Small intestine (tissue), 16 donors: ENCODE measurements at places on chromosomes 6 and 20. TPM values are rescaled to one million over a fixed set of nuclear protein-coding genes. Genes with fewer than 3 reads are reported as not detected.

DNA sequence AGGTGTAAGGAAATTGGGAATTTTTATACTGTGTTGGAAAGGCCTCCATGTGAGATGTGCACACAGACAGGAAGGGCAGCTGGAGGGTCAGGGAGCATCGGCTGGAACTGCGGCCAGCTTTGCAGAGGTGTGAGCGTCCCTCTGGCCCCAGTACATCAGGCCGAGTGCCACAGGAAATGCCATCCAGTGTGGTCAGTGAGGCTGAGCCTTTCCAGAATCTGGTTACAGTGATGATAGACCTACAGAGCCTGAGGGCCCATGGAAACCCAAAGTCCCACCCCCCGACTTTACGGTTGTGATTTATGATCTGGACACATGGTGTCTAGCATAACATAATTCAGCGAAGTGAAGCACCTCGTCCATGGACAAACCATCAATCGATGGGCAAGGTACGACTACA, 137.3 kb upstream of the PDE10A start:
- no peak for DNase-seq
- no peaks in the 10 kb centered on the region for H3K36me3 ChIP-seq
- no peak overlapping the region for H3K4me3 ChIP-seq
- no peaks in the 10 kb centered on the region for H3K27me3 ChIP-seq
- no peak overlapping the region for H3K27ac ChIP-seq

DNA sequence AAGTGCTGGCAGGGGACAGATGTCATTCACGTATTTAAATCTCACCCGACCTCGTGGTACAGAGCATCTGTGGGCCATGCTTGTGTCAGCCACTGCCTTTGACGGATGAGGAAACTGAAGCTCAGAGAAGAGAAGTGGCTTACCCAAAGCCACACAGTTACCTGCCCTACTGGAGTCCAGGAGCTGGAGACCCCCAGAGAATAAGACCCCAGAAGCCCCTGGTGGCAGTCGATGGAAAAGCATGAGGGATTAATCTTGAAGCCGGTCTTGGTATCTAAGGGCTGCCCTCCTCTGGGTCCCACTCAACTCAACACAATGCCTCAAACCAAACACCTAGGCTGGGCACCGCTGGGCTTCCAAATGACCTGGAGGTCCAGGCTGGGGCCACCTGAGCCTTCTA, 83.1 kb downstream of the GRM4 start:
- H3K36me3 ChIP-seq, result no peaks in the 10 kb centered on the region
- H3K4me3 ChIP-seq, result no peak overlapping the region
- H3K4me1 ChIP-seq, result no peaks in the 10 kb centered on the region
- H3K27me3 ChIP-seq, result no peaks in the 10 kb centered on the region

DNA sequence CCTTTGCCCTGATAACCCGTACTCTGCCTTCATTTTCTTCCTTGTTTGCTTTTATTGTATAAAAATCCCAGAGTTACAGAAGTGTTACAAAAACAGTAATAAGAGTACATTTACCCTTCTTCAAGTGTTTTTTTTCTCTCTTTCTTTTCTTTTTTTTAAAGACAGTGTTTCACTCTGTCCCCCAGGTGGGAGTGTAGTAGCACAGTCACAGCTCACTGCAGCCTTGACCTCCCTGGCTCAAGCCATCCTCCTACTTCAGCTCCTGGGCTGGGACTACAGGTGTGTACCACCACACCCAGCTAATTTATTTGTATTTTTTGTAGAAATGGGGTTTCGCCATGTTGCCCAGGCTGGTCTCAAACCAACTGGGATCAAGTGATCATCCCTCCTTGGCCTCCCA, 402.7 kb downstream of the CDKAL1 start:
- no peak overlapping the region for H3K4me3 ChIP-seq
- DNase-seq, result no peak
- H3K27ac ChIP-seq, result no peak overlapping the region
- no peaks in the 10 kb centered on the region for H3K27me3 ChIP-seq
- H3K36me3 ChIP-seq, result no peaks in the 10 kb centered on the region

DNA sequence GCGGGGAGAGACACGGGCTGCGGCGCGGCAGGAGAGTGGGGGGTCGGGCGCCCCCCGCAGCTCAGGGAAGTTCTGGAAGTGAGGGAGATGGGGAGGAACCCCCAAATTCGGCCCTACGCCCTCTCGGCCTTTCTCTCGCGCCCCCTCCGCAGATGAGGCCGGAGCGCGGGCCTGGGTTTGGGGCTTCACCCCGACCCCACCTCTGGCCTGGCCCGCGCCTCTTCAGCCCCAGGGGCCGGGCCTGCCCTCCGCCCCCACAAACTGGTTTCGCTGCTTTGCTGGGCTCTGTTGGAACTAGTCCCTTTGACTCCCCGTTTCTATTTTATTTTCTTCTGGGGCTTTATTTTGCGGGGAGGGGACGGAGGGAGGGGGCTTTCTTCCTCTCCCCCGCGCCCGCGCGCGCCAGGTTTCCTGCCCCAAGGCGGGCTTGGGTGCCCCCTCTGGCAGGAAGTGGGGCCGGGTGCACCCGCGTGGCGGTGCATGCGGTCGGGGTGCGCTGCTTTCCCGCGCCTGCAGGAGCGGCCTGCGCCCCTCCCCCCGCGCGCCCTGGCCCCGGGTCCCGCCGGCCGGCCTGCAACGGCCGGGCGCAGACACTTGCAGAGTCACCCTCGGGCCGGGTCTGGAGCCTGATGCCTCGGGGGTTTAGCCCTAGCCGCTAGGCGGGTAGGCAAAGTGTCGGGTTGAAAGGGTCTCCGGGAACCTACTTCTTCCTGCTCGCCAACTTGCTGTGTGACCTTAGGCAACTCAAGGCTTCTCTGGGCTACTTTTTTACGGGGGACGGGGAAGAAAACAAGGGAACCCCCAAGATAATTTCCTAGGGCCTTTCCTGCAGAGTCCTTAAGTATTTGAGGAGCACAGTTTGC, 1.3 kb downstream of the HMGA1 start:
- H3K4me1 ChIP-seq, result peaks cover 26% of the 10 kb centered on the region
- peak; percentile 56 for DNase-seq
- peaks cover 2% of the 10 kb centered on the region for H3K36me3 ChIP-seq

GRCh38 chr6:25564943-25565342, 87.1 kb upstream of the SCGN start:
- no peaks in the 10 kb centered on the region for H3K27me3 ChIP-seq
- H3K27ac ChIP-seq, result no peak overlapping the region

DNA sequence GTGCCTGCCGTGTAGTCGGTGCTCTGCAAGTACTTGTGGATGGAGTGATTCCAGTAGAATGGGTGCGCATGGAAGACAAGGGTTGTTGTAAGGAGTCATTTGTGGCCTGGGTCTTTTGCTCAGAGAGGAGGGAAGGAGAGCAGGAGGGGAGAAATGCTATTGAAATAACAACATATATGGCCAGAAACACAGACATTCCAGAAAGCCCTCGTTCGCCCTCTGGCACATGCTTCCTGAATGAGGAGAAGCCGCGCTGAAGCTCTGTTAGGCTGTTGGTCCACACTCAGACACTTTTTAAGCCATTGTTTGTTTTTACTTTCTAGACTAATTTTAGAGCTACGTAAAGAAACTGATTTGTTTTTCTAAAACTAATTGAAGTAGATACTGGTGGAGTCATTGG, 107.4 kb downstream of the RPP40 start:
- H3K27me3 ChIP-seq, result no peaks in the 10 kb centered on the region
- H3K36me3 ChIP-seq, result peaks cover 4% of the 10 kb centered on the region
- H3K27ac ChIP-seq, result no peak overlapping the region
- no peaks in the 10 kb centered on the region for H3K4me1 ChIP-seq
- no peak for DNase-seq

DNA sequence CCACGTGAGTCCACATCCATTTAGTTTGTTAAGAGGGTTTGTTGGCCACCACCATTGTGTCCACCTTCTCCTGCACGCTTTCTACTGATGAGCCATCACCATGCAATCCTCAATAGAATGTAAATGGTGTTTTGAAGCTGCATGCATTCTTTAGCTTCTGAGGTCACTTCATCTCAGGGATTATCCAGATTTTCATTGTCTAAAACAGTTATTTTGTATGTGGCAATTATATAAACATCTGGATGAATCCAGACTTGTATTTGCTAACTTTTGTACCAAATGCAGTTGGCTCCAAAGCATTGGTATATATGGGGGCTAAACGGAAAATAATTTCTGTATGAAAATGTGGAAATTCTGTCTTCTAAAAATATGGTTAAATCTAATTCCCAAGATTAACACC, 231.2 kb upstream of the ARID1B start:
- H3K36me3 ChIP-seq, result no peaks in the 10 kb centered on the region
- H3K27ac ChIP-seq, result no peak overlapping the region
- H3K27me3 ChIP-seq, result no peaks in the 10 kb centered on the region

GRCh38 chr6:150373260-150373701, 4.5 kb downstream of the IYD start:
- H3K27me3 ChIP-seq, result no peaks in the 10 kb centered on the region
- H3K27ac ChIP-seq, result no peak overlapping the region
- H3K36me3 ChIP-seq, result no peaks in the 10 kb centered on the region
- H3K4me1 ChIP-seq, result no peaks in the 10 kb centered on the region
- no peak for DNase-seq
- no peak overlapping the region for H3K4me3 ChIP-seq

GRCh38 chr6:81515562-81516453, 236.7 kb downstream of the TENT5A start:
- no peaks in the 10 kb centered on the region for H3K27me3 ChIP-seq
- H3K36me3 ChIP-seq, result no peaks in the 10 kb centered on the region

DNA sequence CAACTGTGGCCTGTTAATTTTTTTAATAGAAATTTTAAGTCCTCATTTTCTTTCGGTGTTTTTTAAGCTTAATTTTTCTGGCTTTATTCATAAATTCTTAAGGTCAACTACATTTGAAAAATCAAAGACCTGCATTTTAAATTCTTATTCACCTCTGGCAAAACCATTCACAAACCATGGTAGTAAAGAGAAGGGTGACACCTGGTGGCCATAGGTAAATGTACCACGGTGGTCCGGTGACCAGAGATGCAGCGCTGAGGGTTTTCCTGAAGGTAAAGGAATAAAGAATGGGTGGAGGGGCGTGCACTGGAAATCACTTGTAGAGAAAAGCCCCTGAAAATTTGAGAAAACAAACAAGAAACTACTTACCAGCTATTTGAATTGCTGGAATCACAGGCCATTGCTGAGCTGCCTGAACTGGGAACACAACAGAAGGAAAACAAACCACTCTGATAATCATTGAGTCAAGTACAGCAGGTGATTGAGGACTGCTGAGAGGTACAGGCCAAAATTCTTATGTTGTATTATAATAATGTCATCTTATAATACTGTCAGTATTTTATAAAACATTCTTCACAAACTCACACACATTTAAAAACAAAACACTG, 10.1 kb downstream of the HFE start:
- no peak overlapping the region for H3K4me3 ChIP-seq
- no peaks in the 10 kb centered on the region for H3K36me3 ChIP-seq
- H3K4me1 ChIP-seq, result no peaks in the 10 kb centered on the region
- peak; percentile 76 for DNase-seq
- H3K27ac ChIP-seq, result no peak overlapping the region

DNA sequence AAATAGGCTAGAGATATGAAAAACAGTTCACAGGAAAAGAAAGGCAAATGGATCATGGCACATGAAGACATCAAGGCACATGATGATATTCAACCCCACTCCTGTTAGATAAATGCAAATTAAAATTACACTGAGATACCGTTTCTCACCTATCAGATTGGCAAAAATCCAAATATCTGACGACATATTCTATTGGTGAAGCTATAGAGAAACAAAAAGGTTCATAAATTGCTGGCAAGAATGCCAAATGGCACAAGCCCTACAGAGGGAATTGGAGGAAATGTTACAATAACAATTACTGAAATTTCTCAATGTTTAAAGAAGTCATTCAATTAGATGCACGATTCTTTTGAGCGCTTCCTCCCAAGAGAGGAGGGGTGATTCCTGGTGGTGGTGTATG, 45.3 kb upstream of the DSN1 start:
- H3K4me1 ChIP-seq, result peaks cover 3% of the 10 kb centered on the region
- no peak for DNase-seq
- H3K4me3 ChIP-seq, result no peak overlapping the region
- no peaks in the 10 kb centered on the region for H3K36me3 ChIP-seq
- H3K27ac ChIP-seq, result no peak overlapping the region

GRCh38 chr6:149895833-149896271, 2.1 kb downstream of the RAET1E start:
- no peak overlapping the region for H3K27ac ChIP-seq
- no peak for DNase-seq
- H3K36me3 ChIP-seq, result no peaks in the 10 kb centered on the region
- no peaks in the 10 kb centered on the region for H3K27me3 ChIP-seq
- H3K4me3 ChIP-seq, result no peak overlapping the region

- H3K36me3 ChIP-seq, result no peaks in the 10 kb centered on the region
- DNase-seq, result no peak
- no peaks in the 10 kb centered on the region for H3K27me3 ChIP-seq
- no peak overlapping the region for H3K27ac ChIP-seq
These were observed 195.6 kb downstream of the NFATC2 start for GRCh38 chr20:51346686-51347485.

- H3K27me3 ChIP-seq, result no peaks in the 10 kb centered on the region
- no peaks in the 10 kb centered on the region for H3K36me3 ChIP-seq
- H3K27ac ChIP-seq, result no peak overlapping the region
- no peaks in the 10 kb centered on the region for H3K4me1 ChIP-seq
These were observed 43.5 kb downstream of the FNDC1 start for GRCh38 chr6:159212525-159213280.

GRCh38 chr20:64048402-64049044, 916 bp downstream of the SOX18 start:
- H3K27me3 ChIP-seq, result peaks cover 42% of the 10 kb centered on the region
- DNase-seq, result no peak
- H3K27ac ChIP-seq, result no peak overlapping the region
- H3K4me3 ChIP-seq, result peak overlapping the region; percentile 36

DNA sequence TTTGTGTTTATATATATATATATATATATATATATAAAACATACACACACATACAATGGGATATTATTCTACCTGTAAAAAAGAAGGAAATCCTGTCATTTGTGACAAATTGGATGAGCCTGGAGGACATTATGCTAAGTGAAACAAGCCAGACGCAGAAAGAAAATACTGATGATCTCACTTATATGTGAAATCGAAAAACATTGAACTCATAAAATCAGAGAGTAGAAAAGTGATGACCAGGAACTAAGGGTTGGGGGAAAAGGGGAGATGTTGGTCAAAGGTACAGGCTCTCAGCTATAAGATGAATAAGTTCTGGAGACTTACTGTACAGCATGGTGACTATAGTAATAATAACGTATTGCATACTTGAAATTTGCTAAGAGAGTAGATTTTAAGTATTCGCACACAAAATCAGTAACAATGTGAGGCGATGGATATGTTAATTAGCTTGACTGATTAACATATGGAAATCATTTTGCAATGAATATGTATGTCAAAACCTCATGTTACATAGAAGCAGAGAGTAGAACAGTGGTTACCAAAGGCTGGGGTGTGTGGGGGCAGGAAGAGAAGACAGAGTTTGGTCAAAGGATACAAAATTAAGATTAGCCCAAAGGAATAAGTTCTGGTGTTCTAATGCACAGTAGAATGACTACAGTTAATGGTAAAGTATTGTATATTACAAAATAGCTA, 92.3 kb upstream of the PHACTR1 start:
- no peaks in the 10 kb centered on the region for H3K27me3 ChIP-seq
- no peaks in the 10 kb centered on the region for H3K4me1 ChIP-seq
- no peak for DNase-seq
- no peak overlapping the region for H3K27ac ChIP-seq
- H3K4me3 ChIP-seq, result no peak overlapping the region

The PAK1IP1 gene
- 17.5 TPM for polyA plus RNA-seq

The AVP gene
- polyA plus RNA-seq, result 0.40 TPM

The TRPC4AP gene
- 52.7 TPM for polyA plus RNA-seq

The SAPCD1 gene
- 15.5 TPM for polyA plus RNA-seq

The YIPF3 gene
- 52.4 TPM for polyA plus RNA-seq

The MICAL1 gene
- polyA plus RNA-seq, result 316 TPM

The BPIFB1 gene
- 1.3 TPM for polyA plus RNA-seq
